ENCODE measurements at places on chromosomes 2 and 18.

- DNase-seq: no peak
Observed at GRCh38 chr2:119338826-119339561, 27.6 kb downstream of the C2orf76 start.

DNA sequence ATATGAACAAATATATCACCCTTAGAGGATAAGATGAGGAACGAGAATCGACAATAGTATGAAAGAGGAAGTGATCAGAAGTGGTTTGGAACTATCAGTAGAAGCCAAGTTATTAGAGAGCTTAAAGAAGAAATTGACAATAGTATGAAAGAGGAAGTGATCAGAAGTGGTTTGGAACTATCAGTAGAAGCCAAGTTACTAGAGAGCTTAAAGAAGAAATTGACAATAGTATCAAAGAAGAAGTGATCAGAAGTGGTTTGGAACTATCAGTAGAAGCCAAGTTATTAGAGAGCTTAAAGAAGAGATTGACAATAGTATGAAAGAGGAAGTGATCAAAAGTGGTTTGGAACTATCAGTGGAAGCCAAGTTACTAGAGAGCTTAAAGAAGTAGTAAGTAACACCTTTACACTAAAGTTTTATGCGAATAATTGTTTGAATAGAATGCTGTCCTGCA lies 175.5 kb downstream of the ZNF407 start:
- no peak for DNase-seq

GRCh38 chr2:231696004-231696367 lies 12.3 kb upstream of the PTMA start:
- no peak for DNase-seq

DNA sequence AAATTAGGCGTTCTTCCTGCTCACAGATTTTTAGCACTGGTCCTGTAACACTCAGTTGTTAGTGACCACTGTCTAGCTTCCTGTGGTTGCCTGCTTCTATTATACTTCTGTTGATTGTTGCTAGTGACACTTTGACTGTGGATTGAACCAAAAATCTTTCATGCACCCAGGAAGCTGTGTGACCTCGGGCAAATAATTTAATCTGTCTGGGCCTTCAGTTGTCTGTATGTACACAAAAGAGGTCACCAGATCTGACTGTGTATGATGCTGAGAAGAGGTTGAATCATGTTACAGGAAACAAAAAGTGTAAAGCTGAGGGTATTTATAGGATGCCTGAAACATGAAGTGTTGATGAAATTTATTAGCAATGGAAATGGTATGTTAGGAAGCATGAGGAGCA lies 12.7 kb downstream of the ICOS start:
- DNase-seq: no peak

GRCh38 chr2:42846026-42846425 lies 53.6 kb upstream of the HAAO start:
- no peak for DNase-seq

GRCh38 chr2:186437719-186438118 lies 48.3 kb upstream of the ZC3H15 start:
- DNase-seq: no peak

DNA sequence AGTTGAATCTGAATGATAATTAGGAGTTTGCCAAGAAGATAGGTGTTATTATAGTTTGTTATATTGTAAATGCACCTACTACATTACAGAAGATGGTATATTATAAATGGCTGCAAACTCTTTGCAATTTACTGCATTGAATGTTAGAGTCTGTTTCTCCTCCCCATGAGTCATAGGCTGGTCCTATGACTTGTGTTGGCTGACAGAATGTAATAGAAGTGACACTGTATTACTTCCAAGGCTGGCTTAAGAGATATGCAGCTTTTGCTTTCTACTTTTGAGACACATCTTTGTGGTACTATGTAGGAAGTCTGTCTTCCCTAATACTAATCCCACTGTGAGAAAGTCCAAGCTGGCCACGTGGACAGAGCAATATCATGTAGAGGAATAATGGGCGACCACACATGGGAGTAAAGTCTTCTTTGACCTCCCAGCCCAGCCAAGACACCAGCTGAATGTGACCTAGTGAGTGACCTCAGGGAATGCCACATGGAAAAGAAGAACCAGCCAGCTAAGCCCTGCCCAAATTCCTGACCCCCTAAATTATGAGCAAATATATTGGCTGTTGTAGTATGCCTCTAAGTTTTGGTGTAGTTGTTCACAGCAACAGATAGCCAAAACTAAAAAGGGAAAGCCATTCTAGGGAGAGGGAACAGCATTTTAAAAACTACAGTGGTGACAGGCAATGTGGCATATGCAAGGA lies 6.8 kb upstream of the DDX1 start:
- DNase-seq: no peak

GRCh38 chr2:75022516-75022915 lies 64.1 kb downstream of the POLE4 start:
- no peak for DNase-seq

DNA sequence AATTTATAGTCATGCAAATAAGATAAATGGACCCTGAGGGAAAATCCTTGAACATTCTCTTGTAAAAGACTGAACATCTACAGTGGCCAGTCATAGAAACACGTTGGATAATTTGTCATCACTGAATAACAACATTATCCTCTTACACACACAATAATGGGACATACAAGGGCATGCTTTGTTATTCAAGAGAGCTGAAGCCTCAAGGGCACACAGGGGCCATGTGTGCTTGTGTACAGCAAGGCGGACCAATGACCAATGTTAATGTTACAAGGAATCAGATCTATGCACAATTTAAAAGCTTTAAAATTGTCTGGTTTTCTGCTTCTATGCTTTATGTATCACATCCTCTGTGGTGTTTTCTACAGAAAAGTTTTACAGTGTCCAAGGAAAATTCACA lies 23.7 kb downstream of the COL6A3 start:
- DNase-seq: no peak

DNA sequence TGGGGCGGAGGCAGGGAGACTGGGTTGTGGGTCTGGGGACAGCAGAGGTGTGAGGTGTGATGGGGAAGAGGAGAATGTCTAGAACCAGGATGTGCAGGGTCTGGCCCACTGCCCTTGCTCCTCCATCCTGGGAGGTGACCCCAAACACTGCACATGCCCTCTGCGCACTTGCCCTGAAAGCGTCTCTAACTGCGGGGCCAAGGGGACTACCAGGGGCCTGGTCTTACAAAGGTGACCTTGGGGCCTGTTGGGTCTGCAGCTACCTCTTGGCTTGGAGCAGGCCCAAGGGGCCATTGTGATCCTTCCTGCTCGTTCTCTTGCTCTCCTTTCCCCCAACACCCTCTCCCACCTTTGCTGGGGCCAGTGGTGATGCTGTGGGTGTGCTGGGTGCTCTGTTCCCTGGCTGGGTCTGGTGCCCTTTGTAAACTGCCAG lies 48.0 kb upstream of the FAHD2A start:
- no peak for DNase-seq

DNA sequence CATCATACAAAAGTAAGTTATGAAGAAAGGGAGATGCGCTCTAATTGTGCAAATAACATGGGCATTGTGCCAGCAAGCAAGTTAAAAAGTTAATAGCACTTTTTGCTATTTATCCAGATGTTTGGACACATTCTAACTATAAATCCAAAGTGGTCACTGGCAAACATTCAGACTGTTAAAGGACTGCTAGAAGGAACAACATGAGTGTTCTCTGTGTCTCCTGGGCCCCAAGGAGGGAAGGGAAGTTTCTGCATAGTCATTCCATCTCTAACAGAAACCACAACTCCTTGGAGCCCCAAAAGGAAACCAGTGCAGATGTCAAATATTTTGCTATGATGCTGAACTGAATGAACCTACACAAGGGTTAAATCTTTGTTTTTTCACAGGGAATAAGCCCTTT lies 213.3 kb upstream of the HNRNPA3 start:
- DNase-seq: no peak

GRCh38 chr18:10228326-10228725 lies 226.1 kb upstream of the APCDD1 start:
- no peak for DNase-seq

DNA sequence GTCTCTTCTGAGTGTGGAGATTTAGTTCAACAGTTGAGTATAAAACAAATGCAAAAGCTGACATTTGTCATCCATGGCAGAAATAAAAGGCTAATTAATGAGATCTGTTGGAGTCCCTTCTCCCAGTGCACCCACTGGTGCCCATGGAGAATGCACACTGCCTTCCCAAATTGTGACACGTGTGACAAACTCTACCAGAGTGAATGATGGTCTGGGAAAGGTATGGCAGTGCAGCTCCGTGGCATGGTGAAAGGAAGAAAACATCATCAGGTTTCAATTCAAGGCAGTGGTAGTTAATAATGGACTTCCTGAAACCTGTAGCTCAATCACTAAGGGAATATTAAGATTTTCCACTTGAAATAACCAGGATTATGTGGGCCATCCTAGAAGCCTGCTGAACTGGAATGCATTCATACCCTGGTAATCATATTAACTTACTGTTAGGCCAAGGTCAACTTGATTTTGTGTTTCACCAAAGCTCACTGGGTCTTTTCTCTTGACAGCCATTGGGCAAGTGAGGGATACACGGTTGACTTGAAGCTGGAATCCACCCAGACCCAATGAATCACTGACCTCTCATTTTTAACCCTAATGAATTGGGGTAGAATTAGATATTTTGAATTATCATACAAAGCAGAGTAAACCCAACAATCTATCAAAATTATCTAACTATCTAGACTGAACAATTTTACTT lies 167.6 kb downstream of the AFF3 start:
- no peak for DNase-seq

GRCh38 chr2:102975996-102976975 lies 214.5 kb downstream of the TMEM182 start:
- no peak for DNase-seq

- DNase-seq: no peak
Observed at GRCh38 chr2:49924044-49924817, 769.9 kb upstream of the FSHR start.

DNA sequence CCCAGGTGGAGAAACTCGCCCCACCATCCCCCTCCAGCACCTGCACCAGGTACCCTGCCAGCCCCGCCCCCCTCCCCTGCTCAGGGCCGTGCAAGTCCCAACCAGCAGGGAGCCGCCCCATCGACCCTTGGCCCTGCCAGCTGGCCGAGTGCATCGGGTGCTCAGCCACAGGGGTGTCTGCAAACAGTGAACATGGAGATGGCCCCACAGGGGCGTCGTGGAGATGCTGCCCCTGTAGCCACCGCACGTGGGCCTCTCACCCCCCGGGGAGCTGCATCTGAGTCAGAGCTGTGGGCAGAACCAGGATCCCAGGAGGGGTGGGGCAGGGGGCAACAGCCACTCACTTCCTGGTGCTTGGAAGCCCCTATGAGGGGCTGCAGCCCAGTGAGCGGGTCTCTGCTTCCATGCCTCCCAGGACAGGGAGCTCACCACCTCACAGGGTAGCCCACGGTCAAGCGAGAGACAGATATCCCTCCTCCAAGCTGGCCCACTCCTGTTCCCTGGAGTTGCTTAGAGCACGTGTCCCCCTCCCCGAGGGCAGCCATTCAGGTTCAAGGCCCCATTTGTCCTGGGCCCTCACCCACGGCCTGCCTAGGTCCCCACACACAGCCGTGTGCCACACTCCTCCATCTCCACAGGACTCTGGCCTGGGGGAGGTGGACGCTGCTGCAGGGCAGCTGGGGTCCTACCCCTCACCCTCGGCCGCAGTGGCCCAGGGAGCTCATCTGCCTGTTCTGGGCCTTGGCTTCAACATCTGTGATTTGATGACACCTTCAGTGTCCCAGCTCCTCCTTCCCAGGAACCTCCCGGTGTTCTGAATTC lies 1.1 kb upstream of the MAB21L4 start:
- DNase-seq: no peak

DNA sequence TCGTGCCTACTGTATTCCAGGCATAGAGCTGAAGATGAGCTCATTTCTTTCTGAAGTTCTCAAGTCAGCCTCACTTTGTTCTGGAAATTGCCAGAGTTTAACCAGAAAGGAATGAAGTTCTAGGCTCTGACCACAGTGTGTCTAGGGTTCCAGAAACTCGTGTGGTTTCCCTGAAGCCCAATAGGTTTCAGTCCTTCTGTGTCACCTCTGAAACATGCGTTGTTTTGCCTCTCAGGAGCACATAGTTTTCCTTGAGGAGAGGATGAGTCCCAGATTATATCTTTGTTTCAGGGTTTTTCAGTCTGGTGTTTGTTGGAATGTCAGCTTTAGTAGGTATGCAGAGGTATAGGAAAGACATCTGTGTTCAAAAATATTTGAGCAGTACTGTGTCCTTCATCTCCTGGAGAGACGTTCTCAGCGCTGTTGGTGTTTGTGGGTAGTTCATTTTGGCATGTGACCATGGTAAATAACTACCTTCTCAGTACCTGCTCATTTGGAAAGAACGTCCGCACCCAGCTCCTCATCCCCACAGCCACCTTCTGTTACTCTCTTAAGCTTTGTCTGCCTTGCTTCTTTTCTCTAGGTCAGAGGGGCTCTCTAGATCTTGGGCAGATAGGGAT lies 56.6 kb downstream of the RALBP1 start:
- no peak for DNase-seq

DNA sequence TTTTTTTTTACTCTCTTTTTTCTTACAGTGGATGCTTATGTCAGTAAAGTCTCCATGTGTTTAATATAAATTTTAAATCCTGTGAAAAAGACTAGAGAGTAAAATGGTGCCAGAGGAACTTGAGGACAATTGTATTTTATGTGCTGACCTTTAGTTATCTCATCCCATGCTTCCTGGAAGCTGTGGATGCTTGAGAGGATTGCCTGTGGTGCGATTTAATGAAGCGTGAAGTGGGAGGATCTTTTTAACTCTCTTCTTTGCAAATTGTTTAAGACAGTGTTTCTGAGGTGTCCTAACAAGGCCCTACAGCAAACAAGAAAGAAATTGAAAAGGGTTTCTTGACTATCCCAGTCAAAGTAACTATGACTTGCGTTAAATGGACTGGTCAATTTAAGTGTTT lies 84.2 kb downstream of the DTNA start:
- DNase-seq: no peak

- peak; percentile 12 for DNase-seq
Observed at GRCh38 chr2:201860636-201861066, 54.3 kb downstream of the CDK15 start.
